ENCODE measurements at places on chromosomes 2 and 18.

DNA sequence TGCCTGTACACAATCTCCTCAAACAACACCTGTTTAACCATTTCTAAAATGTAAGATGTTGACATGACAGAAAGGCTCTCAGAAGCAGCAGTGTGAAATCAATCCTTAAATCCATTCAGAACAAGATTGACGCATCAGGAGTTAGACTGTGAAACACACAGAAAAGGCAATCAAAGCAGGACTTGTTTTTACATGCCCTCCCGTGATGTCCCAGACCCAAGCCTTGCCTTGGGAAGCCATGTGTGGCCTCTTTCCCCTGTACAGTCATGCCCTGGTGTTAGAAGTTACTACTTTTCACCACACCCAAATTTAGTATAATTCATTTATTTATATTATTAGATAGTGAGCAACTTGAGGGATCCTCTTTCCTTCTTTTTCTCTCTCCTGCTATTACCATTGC lies 115.7 kb downstream of the NCKAP5 start:
- no peak for DNase-seq

DNA sequence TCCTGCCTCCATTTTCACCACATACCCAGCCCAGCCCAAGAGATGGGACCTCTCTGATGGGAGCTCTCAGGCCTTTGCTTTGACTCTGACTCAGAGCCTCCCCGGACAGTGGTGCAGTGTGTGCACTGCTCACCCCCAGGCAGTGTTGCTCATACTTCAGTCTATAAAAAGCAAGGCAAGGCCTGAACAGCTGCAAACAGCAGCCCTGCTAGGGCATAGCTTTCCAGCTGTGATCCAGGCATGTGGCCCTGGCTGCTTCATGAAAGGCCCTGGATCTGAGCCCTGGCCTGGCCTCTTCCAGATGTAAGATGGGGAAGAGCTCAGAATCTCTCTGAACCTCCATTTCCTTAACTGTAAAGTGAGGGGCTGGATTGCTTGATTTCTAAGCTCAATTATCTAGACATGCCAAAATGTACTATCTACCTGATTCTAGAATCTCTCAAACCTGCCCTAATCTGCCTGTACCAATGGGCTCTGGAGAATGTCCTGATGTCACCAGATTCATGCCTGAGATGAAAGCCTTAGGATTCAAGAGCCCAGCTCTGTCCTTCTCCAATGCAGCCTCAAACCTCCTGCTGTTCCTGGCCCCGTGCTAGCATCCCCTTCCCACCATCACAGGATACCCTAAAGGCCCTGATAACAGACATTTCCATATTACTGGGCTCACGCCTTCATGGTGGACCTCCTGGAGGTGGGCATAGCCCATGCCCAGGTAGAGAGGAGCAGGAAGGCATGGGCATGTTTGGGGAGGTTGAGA lies 206.9 kb downstream of the ARL4C start:
- DNase-seq = peak; percentile 28

DNA sequence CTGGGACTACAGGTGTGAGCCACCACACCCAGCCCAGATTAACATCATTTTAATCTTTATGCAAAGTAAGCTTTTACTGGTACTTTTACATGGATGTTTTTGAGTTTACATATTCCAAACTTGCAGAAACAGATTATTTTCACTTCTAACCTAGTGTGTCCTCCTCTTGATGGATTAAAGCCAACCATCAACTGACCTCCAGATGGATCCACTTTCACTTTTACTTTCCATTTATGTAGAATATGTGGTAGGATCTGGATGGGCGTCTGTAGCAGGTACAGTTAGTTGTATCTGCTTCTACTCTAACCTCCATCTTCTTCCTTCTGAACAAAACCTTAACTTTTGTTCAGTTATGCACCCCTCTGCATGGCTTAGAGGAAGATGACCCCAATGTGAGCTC lies 264.1 kb downstream of the CDH20 start:
- no peak for DNase-seq

- no peak for DNase-seq
Measured at GRCh38 chr2:8652774-8653426, 29.0 kb upstream of the ID2 start.

DNA sequence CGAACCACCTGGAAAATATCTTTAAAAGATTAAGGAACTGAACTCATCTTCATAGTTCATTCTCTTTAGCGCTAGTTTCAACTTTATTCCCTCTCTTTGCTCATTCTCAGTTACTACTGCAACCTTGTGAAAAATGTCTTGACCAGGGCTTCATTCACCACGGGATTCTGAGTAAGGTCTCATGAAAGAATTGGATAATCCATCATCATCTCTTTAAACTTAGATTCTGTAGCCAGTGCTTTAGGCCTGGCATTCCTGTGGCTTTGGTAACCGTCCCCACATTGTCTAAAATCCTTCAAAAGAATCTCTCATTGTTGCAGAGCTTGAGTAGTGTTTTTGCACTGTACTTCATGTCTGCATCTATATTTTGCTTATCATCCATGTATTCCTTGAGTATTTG lies 229.5 kb downstream of the ETAA1 start:
- DNase-seq = no peak

DNA sequence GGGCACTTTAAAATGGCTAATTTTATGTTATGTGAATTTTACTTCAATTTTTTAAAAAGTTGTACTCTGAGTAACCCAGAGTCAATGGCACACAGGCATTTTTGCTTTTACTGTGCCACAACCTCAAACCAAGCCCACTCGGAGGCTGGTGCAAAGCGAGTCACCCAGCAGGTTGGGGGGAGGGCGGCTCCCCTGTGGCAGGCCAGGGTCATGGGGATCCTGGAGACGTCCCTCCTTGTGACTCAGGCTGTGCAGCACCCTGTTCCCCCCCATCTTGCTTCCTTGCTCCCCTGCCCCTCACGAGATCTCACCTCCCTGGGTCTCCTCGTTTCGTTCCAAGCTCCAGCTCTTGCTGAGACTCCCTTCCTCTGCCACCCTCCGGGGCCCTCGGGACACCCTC lies 58.6 kb downstream of the POMC start:
- DNase-seq = no peak

DNA sequence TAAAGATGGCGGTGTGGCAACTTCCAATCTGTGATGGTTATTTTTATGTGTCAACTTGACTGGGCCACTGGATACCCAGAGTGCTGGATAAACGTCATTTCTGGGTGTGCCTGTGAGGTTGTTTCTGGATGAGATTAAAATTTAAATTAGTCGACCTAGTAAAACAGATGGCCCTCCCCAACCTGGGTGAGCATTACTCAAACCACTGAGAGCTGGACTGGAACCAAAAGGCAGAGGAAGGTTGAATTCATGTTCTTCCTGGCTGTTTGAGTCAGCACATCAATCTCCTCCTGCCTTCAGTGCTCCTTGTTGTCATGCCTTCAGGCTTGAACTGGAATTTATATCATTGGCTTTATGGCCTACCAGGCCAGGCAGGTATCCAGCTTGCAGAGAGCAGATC lies 190.8 kb upstream of the RGPD4 start:
- no peak for DNase-seq

GRCh38 chr2:210519594-210519993 lies 36.8 kb upstream of the CPS1 start:
- DNase-seq = no peak

DNA sequence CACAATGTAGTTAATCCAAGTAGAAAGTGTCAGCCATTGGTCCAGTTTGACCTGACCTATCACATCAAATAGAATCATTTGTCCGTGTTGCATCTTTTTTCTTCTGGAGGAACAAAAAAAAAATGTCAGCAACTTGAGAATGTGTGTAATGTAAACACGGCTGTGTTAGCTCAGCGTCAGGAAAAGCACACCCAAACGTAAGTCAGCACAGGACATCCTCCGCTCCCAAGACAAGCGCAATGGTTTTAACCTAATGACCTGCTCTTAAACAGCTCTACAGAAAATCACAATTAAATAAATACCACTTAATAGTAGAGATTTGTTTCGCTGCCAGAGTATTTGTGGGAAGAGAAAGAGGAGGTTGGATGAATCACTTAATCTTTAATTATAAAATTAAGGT lies 59.4 kb downstream of the OSR1 start:
- no peak for DNase-seq

GRCh38 chr18:78406743-78407465 lies 572.7 kb upstream of the SALL3 start:
- no peak for DNase-seq

DNA sequence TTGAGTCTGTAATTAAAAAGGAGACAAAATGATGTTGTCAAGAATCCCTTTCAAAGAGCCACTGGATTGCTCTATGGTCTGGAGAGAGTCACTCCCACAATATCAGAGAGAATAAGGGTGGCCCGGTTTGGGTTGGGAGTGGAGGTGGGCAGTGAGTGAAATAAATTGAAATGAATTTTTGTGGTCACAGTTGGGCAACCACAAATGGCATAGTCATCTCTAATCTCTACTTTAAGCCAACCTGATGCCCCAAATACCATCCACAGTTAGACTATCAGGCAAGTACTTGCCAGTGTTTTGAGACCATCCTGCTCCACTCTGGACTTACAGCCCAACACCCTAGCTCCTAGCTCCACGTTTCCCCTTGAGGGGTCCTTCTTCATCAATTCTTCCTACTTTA lies 559.7 kb downstream of the BCL11A start:
- no peak for DNase-seq

DNA sequence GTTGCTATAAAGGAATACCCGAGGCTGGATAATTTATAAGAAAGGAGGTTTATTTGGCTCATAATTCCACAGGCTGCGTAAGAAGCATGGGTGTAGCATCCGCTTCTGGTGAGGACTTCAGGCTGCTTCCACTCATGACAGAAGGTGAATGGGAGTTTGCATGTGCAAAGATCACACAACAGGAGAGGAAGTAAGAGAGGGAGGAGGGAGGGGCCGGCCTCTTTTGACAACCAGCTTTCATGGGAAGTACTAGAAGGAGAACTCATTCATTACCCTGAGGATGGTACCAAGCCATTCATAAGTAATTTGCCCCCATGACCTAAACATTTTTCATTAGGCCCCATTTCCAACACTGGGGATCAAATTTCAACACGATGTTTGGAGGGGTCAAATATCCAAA lies 386.8 kb upstream of the NETO1 start:
- DNase-seq = no peak

- no peak for DNase-seq
Measured at GRCh38 chr2:79723830-79724229, 211.0 kb downstream of the CTNNA2 start.

GRCh38 chr18:1306641-1307040 lies 402.0 kb downstream of the ADCYAP1 start:
- DNase-seq = no peak

GRCh38 chr2:33238111-33238510 lies 238.3 kb upstream of the RASGRP3 start:
- no peak for DNase-seq

GRCh38 chr18:31660763-31661162 lies 23.6 kb downstream of the B4GALT6 start:
- no peak for DNase-seq

DNA sequence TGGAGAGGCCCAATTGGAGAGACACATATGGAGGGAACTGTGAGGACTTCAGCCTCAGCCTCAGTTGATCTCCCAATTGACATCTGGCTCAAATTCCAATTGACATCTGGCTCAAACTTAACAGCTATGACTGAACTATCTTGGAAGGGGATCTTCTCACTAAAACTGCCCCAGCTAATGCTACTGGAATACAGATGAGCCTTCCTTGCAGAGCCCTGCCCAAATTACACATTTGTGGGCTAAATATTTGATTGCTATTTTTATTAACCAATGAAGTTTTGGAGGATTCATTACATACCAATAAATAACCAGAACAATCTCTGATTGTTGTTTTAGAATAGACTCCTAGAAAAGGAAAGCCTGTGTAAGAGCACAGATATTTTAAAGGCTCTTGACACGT lies 189.0 kb upstream of the THUMPD2 start:
- DNase-seq = no peak

- no peak for DNase-seq
Measured at GRCh38 chr2:98768384-98769113, 37.6 kb upstream of the MGAT4A start.

DNA sequence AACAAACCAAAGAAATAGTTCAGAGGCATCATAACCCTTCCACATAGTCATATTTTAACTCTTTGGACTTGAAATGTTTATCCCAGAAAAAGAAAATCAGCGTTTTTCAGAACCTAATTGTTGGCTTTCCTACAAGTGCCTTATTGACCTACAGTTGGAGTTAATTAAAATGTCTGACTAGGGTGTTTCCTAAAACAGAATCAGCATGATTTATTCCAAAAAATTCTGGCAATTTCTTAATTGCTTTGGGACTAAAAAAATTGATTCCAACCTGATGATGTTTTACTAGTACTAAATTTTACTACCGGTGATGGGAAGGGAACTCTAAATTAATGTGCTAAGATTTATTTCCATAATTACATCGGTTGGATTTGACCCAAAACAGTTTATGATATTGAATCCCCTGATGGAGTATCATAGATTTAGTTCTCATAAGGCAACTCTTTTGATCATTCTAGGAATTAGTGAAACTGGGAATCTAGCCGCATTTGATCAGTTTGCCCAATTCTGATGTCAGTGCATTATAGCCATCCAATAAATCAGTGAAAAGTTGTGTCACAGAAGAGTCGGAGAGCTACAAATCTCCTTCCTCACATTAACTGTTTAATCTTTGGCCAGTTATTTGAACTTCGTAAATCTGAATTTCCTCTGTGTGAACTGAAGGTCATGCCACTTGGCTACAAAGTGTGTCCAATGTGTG lies 134.3 kb upstream of the DSEL start:
- DNase-seq = no peak

- DNase-seq = no peak
Measured at GRCh38 chr2:60445684-60446179, 107.7 kb downstream of the BCL11A start.

DNA sequence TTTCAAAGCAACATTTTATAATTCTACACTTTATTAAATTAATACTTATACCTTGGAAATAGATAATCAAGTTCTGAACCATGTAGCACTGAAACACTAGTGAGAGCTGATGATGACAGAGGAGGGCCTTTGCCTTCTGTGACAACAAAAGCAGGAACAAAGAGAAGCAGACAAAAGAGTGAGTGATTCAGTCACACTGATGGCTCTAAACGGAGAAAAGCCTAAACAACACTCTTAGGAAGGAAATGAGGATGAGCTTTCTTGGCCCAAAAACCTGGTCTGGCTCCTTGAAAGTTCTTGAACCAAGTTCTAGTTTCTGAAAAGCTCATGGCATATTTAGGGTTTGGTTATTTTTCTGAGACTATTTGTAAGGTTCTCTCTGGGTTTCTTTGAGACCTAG lies 271.9 kb downstream of the DPP10 start:
- DNase-seq = no peak

GRCh38 chr2:121303531-121304263 lies 18.7 kb upstream of the TFCP2L1 start:
- no peak for DNase-seq

- no peak for DNase-seq
Measured at GRCh38 chr18:13725566-13726231, 659 bp downstream of the FAM210A start.

- DNase-seq = no peak
Measured at GRCh38 chr2:140344838-140345237, 1564.6 kb upstream of the NXPH2 start.

DNA sequence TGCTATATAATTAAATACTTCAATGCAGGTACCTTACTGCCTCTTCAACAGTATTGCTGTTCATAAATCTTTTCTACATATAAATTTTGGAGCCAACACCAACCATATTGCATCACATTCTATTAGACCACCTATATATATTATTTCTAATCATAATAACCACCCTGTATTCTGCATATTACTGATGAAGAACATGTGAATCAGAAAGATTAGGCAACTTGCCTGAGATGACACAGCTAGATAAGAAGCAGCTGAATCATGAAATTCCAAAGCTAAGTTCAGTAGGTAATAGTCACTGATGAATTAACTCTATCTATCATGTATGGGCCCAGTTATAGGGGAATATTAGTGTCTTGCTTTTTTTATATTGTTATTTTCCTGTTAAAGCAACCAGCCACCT lies 161.8 kb downstream of the AGPS start:
- no peak for DNase-seq

GRCh38 chr2:187075199-187075635 lies 226.2 kb upstream of the ZSWIM2 start:
- no peak for DNase-seq
